ENCODE measurements at places on chromosomes 7 and 10.

DNA sequence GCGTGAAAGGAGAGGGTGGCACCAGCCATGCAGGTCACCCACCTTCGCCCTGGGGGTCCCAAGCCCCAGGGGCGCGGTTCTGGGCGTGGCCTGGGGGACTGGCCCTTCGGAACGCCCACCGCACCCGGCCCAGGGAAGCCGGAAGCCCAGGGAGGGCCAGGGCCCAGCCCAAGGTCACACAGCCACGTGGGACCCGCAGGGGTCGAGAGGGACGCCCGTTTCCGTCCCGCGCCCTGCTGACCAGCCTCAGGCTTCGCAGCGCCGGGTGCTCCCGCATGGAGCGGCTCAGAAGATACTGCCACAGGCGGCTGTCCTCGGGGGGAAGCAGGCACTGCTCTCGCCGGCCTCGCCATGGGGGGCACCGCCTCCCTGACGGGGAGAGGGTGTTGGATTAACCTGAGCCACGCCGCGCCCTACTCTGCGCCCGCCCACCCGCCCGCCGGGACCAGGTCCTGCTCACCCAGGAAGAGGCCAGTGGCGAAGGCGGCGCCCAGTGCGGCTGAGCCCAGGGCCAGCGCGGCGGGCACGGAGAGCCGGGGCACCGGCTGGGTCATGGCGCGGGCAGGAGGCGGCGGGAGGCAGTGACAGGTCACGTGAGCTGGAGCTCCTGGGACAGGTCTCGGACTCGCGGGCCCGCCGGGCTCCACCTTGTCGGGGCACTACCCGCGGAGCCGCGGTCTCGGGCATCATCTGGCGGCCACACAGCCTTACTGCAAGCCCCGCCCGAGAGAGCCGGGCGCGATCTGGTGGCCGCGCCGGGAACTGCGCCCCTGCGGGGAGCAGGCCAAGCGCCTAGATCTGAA is at the start of gene COMTD1:
Gene COMTD1 (minus strand): TSS at position 583 of the 803 bp plus-strand sequence. CDS start 29 bp downstream, at position 554.
- peak; percentile 96 for DNase-seq

DNA sequence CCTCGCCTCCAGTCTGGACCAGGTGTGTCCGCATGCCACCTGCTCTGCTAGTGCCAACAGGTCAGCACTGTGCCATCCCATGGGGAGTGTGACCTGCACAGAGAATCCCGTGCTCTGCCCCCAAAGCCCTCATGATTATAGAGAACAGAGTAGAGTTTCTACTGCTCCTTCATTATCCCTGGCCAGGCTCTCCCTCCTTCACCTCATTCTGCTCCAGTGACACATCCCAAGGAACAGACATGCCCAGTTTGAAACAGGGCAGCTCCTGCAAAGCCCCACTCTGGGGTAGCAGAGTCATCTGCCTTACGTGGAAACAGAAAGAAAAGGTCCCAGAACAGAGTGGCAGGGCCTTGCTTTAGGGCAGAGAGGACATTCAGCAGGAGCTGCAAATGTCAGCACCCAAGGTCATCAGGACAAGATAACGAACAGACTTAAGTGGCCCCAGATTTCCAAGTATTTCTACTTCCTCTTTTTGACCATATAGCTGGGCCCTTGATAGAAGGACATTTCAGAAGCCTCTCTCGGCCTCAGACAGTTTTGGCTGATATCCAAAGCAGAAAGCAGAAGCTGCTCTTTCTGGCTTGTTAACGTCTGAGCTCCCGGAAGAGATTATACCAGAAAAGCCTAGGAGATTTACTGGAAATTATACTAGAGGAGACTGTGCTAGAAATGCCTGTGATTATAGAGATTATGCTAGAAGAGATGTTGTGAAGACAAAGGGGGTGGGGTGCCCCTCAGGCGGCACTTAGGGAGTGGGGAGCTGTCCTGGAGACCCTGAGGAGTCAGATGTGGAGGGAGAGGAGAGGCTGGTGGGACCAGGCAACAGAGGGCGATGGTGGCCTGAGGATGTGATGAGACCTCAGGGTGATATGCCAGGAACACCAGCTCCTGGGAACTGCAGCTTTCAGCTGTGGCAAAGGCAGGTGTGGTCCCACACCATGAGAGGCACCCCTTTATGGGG is 12.6 kb downstream of the TMEM176B start:
- DNase-seq: no peak

- DNase-seq: no peak
Measured at GRCh38 chr10:49243139-49243538, 54.9 kb upstream of the TMEM273 start.

DNA sequence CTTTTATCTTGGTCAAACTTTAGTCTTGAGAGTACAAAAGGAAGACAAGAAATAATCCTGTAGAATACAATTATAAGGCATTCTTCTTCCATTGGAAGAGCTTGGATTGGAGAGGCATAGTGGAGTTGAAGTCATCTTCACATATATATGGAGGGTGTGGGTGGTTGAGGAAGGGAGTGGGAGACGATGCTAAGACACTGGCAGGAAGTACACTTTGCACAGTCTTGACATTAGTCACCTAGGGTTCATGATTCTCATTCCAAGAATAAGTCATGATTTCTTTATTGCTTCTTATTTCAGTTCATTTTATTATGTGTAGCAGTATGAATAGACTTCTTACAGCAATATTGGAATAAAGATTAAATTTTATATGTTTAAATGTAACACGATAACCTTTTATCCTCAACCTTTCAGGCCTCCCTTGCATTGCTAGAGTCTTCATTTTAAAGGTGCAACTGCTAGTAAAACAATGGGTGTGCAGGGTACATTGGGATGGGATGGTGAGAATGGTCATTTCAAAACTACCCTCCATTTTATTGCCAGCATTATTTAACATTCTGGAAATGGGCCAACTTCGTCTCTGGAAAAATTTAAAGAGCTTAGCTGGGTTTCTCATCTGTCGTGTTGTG is 12.3 kb upstream of the SLC26A3 start:
- DNase-seq: no peak

DNA sequence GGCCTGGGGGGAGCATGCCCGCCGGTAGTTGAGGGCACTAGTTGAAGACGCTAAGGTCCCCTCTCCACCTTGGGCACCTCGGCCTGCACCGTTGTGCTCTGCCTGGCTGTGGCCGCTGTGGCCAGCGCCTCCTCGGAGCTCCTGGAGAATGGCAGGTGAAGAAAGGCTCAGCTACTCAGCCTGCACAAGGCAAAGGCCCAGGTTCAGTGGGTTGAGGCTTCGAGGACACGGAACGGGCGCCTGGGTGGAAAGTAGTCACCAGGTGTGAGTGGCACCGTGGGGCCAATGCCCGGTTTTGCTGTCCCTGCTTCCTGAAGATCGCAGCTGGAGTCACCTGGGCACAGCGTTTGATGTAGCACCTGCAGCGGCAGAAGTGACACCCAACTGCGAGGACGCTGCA is 12.4 kb upstream of the ZNF716 start:
- no peak for DNase-seq

GRCh38 chr10:43314626-43315495 is 48.0 kb upstream of the RASGEF1A start:
- DNase-seq: peak; percentile 7

DNA sequence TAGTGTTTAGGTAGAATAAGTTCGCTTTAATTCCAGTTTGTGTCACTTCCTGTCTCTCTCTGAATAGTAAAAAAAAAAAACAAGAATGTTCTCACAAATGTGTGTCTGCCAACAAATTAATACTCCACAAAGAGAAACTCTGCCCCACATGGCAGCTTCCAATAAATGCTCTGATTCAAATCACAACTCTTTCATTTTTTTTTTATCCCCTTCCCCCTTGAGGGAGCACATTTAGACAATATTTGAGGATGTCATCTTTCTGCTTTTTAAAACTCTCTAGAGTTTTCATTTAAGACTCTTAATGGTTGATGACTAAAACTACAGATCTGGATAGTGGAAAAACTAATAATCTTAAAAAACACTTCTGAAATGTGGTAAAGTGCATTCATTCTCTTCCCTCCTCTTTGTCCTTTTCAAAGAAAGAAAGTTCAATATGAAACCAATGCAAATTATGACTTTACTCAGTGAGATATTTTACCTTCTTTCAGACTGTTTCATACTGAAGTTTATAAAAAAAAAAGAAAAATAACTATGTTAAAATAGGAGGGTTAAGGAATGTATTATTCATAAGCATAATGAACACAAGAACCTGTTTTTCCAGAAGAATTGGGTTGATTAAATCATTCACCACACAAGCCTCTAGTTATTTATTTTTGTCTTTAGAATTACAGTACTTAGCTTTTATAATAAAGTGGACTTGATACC is 42.3 kb downstream of the ARID5B start:
- DNase-seq: peak; percentile 35

DNA sequence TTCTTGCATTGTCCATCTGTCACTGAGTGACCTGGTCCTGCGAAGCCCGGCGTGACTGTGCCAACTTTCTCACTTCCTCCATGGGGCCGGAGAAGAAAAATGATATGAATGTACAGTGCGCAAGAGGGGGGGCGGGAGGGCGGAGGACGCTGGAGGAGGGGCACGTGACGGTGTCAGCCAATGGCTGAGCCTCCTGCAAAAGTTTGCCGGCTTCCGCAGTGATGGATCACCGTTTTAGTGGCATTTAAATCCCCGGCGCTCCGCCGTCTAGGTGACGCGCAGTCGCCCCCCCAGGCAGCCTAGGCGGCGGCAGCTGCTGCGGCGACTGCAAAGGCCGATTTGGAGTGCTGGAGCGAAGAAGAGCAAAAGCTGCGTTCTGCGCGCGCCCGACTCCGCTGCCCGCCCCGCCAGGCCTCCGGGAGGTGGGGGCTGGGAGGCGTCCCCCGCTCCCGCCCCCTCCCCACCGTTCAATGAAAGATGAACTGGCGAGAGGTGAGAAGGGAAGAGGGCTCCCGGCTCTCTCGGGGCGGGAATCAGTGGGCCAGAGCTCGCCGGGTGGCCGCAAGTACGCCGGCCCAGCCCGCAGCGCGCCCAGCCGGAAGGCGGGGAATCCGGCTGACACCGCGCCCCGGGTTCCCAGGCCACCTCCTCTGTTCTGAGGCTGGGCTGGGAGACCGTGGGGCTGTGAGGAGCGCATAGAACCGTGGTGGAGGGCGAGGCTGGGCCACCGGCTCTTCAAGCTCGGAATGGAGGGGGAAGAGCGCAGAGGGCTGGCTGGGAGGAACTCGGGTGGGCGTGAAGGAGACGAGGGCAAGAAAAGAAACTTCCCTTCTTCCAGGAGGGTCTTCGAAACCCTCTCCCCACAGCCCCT is at the start of gene HOXA1:
Gene HOXA1 (minus strand): TSS at position 104 of the 871 bp plus-strand sequence. CDS start 88 bp downstream, at position 16.
- DNase-seq: peak; percentile 98

DNA sequence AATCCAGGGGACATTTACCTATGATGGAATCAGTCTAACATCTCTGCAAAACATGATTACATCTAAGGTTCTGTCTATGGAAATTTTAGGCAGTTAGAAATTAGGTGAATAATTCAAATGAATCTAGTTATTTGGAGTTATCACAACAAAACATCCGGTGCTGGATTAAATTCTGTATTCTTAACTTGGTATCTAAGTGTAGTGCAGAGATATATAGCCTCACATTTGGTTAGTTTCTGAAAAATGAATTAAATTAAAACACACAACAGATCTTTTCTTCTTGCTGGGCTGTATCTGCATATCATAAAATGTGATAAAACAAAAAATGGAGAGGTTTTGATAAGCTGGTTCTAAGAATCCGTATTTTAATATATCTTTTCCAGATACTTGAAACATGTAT is 354.1 kb downstream of the PCLO start:
- no peak for DNase-seq

DNA sequence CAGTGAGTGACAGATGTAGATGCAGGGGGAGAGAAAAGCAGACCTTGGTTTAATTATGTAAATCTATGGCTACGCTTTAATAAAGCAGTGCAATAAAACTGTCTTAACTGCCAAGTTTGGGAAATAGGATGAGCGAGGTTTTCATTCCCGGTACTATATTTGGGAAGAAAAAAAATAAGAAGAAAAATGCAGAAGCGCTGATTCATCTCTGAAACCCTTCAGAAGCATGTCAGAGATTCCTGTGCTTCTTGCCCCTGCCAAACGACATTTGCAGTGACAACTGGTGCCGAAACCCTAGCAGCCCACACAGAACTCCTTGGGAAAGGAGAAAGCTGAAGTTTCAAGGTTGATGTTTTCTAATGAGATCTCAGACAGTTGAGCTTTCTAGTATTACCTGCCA is 380.7 kb downstream of the REEP3 start:
- DNase-seq: peak; percentile 66

DNA sequence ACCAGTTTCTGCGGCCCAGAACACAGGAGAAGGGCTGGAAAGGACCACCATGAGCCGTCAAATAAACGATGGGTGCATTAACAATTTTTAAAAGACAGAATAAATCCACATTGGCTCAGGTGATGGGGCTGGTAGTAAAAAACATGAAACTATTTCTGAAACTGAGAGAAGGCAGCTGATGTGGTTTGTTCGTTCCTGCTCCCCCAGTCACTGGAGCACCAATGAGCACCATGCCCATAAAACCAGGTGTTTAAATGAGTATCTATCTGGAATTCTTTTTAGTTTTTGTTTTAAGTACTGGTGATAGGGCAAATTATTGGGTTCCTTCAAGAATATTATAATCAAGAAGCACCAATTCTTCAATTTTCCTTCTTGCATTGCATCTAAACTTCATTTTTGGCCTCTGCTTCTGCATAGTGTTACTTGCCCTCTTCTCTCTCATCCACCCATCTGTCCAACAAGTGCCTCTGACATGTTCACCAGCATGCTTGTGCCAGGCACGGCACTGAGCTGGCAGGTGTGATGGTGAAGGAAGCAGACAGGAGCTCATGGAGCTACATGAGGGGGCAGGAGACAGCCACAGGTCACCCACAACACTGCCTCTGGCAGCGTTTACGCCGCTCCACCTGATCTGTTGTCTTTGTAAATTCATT is 65.5 kb downstream of the LARP4B start:
- no peak for DNase-seq

- no peak for DNase-seq
Measured at GRCh38 chr10:27464993-27465392, 39.1 kb upstream of the RAB18 start.

- DNase-seq: no peak
Measured at GRCh38 chr7:155484483-155485399, 26.8 kb downstream of the EN2 start.

DNA sequence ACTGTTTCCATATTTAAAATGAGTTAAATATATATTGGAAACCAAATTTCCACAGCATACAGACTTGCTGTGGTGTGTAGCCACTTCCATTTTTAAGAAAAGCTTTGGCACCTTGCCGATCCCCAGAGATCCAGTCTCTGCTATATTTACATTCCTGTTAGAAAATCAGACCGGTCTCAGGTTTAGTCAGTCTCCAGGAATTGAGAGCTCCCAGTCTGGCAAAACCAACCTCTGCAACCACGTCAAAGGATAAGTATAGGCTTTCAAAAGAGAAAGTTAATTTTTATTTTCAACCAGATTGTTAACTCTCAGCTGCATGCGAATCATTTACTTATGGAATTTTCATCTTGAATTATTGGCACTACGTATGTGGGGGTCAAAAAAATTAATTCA is 28.2 kb downstream of the PUS7 start:
- DNase-seq: peak; percentile 81

- DNase-seq: no peak
Measured at GRCh38 chr7:131657881-131658280, 101.5 kb upstream of the PODXL start.

DNA sequence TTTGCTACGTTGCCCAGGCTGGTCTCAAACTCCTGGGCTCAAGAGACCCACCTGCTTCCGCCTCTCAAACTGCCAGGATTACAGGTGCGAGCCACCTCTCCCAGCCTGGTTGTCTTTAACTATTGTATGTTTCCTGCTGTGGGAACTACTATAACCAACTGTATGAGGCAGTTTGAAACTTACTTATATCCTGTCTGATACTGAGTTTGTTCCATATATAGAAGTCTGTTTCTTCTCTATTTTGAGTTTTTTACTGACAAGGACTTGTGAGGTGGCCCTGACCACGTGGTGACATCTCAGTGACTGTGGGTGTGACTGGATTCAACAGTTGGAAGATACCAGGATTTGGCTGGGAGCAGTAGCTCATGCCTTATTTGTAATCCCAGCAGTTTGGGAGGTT is 14.2 kb downstream of the FBH1 start:
- DNase-seq: no peak

Data from AG20443 (cell line).